Heart left ventricle (tissue), 16 donors: ENCODE measurements at places on chromosomes 7 and 10. TPM values are rescaled to one million over a fixed set of nuclear protein-coding genes. Genes with fewer than 3 reads are reported as not detected.

DLX5 gene
- not detected for total RNA-seq

SPDYE1 gene
- not detected for total RNA-seq

RELN gene
- 0.93 TPM for total RNA-seq

PTPRZ1 gene
- total RNA-seq: 2.6 TPM

TBX20 gene
- 155 TPM for total RNA-seq

EFCAB10 gene
- not detected for total RNA-seq

SLC29A3 gene
- 4.4 TPM for total RNA-seq

SPAM1 gene
- total RNA-seq: not detected
